Esophagus squamous epithelium (tissue), 5 donors: ENCODE measurements at places on chromosomes 7 and 10. TPM values are rescaled to one million over a fixed set of nuclear protein-coding genes. Genes with fewer than 3 reads are reported as not detected.

Gene C10orf53
- total RNA-seq, result not detected

Gene C10orf105
- total RNA-seq, result 0.15 TPM

Gene CHST3
- total RNA-seq, result 15.4 TPM

Gene OGDHL
- 0.79 TPM for total RNA-seq

Gene CLEC5A
- 0.66 TPM for total RNA-seq

Gene TMEM130
- total RNA-seq, result 0.57 TPM

Gene TMEM270
- not detected for total RNA-seq

Gene DGKB
- 0.09 TPM for total RNA-seq

Gene MYL10
- total RNA-seq, result not detected

Gene ADRA2A
- total RNA-seq, result 0.38 TPM

Gene STOX1
- total RNA-seq, result 0.19 TPM

Gene SRRT
- total RNA-seq, result 53.8 TPM

Gene FGL2
- total RNA-seq, result 16.4 TPM
